Cerebellar nuclear complex (tissue), 1 donor: ENCODE measurements at places on chromosomes 2 and 18.

GRCh38 chr2:16085073-16085472 is 144.7 kb downstream of the MYCN start:
- no peak for DNase-seq

GRCh38 chr18:35171315-35171987 is 69.4 kb upstream of the ZNF397 start:
- no peak for DNase-seq

GRCh38 chr18:64027931-64028695 is 58.2 kb downstream of the SERPINB8 start:
- DNase-seq, result no peak

- no peak for DNase-seq
Measured at GRCh38 chr2:32838949-32839348, 107.8 kb upstream of the LTBP1 start.

DNA sequence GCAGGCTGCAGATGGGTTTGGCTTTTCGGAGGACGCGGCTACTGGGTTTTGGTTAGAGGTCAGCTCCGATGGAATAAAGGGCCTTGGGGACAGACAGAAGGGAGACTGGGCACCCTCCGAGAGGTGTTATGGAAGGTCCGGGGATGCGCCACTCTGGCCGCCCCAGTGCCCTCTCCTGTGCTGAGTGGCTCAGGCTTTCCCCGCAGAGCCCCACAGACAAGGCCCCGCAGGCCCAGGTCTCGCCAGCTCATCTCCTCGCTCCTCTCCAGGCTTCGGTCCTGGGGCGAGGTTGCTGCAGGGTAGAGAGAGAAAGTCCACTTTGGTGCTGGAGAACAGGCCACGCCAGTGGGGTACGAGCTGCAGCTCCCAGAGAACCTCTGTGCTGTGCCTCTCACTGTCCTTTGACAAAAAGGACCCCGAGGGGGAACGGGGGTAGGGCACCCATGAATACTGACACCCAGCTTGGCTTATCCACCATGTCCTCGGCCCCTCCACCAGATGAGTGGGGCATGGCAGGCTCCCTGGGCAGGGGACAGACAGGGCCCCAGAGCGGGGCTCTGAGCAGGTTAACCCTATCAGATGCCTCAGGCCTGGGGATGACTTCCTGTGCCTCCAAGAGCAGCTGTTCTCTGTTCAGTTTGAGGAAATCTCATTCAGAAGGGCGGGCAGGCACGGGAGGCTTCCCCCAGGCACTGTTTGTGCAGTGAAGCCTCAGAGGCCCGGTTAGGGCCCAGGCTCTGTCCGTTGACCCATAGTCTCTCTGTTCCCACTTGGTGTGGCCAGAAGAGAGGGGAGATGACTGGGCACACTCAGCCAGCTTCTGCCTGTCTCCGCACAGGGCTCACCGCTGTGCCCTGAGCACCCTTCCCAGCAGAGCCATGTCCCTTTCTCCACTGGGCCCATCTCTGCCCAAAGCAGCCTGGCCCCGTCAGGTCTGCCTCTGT is 15.7 kb upstream of the CNNM3 start:
- no peak for DNase-seq
